ENCODE measurements at places on chromosomes 7 and 10. TPM values are rescaled to one million over a fixed set of nuclear protein-coding genes. Genes with fewer than 3 reads are reported as not detected.

Gene ATG9B
- total RNA-seq, result 0.44 TPM

DNA sequence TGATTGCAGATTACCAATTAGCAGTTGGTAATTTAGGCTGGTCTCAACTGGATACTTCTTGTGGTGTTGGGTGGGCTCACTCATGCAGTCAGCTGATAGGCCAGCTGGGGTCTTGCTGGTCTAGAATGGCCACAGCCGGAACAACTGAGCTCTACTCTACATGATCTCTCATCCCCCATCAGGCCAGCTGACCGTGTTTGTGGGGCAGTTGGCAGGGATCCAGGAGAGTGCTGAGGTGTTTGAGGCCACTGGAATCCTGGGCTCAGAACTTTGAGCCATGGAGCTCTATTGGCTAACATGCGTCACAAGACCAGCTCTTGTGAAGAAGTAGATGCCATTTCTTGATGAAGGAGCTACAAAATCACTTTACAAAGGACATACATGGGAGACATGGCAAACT is 242.4 kb downstream of the GFRA1 start:
- no peaks in the 10 kb centered on the region for H3K4me1 ChIP-seq
- no peak overlapping the region for H3K4me3 ChIP-seq
- no peak overlapping the region for H3K27ac ChIP-seq
- H3K27me3 ChIP-seq, result no peaks in the 10 kb centered on the region

Gene FFAR4
- total RNA-seq, result 2.9 TPM

- no peaks in the 10 kb centered on the region for H3K4me1 ChIP-seq
- no peak for DNase-seq
- H3K27me3 ChIP-seq, result peaks cover 12% of the 10 kb centered on the region
- H3K27ac ChIP-seq, result no peak overlapping the region
Measured at GRCh38 chr7:101816595-101817470, 593 bp upstream of the CUX1 start.

DNA sequence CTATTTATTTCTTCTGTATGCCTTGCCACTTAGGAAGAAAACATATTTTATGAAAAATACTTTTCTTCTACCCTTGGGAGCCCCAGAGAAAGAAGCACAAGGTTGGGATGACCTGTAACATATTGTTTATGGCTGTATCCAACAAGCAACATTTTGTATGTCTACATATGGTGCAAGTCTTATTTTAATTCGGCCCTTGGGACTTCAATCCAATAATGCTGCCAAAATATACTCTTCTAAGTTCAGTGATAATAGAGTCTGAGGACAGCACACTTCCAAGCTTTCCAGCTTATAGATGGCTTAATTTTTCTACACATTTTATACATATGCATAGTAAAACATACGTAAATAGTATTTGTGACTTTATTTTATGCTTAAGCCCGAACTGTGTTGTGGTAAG is 318.5 kb upstream of the SEMA3A start:
- H3K27ac ChIP-seq, result no peak overlapping the region
- H3K4me1 ChIP-seq, result no peaks in the 10 kb centered on the region

DNA sequence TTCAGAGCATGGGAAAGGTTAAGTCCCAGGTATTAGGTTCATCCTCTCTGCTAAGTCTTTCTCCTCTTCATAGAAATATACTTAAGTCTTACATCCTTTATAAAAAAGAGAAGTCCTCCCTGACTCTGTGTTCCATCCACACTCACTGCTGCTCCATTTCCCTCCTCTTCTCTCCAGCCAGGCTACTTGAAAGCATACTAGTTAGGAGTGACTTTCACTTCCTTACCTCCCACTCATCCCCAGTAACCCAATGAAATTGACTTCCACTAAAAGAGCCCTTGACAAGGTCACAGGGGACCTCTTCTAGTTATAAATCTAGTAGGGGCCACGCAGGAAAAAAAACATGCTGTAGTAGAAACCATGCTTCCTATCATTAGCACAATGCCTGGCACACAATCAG is 133.1 kb upstream of the AGK start:
- H3K36me3 ChIP-seq, result no peaks in the 10 kb centered on the region
- no peaks in the 10 kb centered on the region for H3K4me1 ChIP-seq
- no peaks in the 10 kb centered on the region for H3K27me3 ChIP-seq
- no peak for DNase-seq
- H3K27ac ChIP-seq, result no peak overlapping the region

Gene AKR1C4
- not detected for total RNA-seq

Gene UTF1
- not detected for total RNA-seq

DNA sequence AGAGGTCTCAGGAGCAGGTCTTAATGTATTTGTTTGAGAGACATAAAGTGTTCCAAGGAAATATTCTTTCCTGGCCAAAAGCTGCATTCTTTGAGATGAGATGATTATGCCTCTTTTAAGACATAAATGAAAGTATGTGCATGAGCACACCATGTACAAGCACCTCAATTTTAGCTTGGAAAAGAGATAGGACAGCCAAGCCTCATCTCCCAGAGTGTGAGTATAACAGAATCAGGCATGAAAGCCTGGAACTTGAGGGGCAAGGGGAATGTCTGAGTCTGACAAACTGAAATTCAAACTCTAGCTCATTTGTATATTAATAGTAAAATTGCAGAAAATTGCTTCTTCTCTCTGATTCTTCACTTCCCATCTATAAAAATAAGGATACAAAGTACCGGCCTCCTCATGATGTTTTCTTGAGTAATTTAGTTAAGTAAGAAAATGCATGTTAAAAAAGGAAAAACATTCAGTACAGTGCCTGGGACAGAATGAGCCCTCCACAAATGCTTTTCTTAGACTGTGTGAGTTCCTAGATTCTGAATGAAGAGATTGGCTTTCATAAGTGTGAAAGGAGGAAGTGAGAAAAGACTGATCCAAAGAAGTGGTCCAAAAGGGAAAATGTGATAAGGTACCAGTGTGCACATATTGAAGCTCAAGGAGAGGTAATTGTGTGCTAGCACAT is 1260.9 kb upstream of the SORCS1 start:
- DNase-seq, result no peak
- H3K4me1 ChIP-seq, result no peaks in the 10 kb centered on the region
- H3K36me3 ChIP-seq, result no peaks in the 10 kb centered on the region
- no peak overlapping the region for H3K4me3 ChIP-seq
- no peak overlapping the region for H3K27ac ChIP-seq

- H3K27ac ChIP-seq, result no peak overlapping the region
- H3K4me1 ChIP-seq, result peaks cover 12% of the 10 kb centered on the region
- no peaks in the 10 kb centered on the region for H3K36me3 ChIP-seq
- peak overlapping the region; percentile 19 for H3K4me3 ChIP-seq
- no peak for DNase-seq
Measured at GRCh38 chr10:34723750-34724149, 91.3 kb downstream of the PARD3 start.

GRCh38 chr7:143205560-143206293 is 16.1 kb upstream of the TAS2R40 start:
- no peak overlapping the region for H3K27ac ChIP-seq
- no peaks in the 10 kb centered on the region for H3K4me1 ChIP-seq
- H3K4me3 ChIP-seq, result no peak overlapping the region
- DNase-seq, result no peak
- no peaks in the 10 kb centered on the region for H3K27me3 ChIP-seq

- no peak overlapping the region for H3K27ac ChIP-seq
- H3K27me3 ChIP-seq, result peaks cover 3% of the 10 kb centered on the region
Measured at GRCh38 chr7:86647385-86648094, 3.8 kb downstream of the GRM3 start.

DNA sequence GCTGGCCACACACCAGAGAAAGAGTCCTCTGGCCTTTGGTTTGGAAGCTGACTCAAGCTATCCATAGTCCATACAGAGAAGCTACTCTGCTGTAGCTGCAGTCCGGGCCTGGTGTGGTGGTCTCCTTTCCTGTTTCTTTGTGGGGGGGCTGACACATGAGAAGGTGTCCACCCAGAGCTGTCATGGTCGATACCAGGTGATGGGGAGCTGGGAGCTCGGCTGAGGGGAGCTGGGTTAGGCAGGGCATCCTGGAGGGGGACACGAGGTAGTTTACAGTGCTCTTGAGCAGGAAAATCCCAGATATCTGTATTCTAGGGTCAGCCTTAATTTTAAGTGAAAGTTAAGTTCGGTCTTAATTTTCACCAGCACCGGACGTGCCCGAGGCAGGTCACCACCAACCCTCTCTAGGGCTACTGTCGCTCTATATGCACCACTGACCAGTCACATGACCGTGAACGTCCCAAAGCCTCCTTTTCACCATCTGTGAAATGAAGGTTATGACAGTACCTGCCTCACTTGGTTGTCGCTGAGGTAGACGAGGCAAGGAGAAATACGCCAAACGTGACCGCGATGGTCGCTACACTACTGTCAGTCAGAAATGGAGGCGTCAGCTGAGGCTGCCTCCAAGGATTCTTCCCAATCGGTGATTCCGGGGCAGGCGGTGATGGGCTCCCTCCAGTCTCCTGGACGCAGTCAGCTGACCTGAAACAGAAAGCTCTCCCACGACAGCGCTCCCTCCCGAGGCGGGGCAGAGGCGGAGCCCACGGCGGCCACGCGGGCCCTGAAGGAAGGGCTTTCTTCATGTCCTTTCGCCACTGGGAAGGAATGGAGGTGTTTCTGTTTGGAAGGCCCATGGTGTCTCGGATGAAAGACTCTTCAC is 69.4 kb upstream of the SHH start:
- no peaks in the 10 kb centered on the region for H3K4me1 ChIP-seq
- DNase-seq, result no peak
- no peaks in the 10 kb centered on the region for H3K36me3 ChIP-seq

- H3K27ac ChIP-seq, result no peak overlapping the region
- H3K36me3 ChIP-seq, result no peaks in the 10 kb centered on the region
- no peaks in the 10 kb centered on the region for H3K27me3 ChIP-seq
- no peak for DNase-seq
- no peaks in the 10 kb centered on the region for H3K4me1 ChIP-seq
Measured at GRCh38 chr10:34046506-34047034, 712.1 kb upstream of the NRP1 start.

DNA sequence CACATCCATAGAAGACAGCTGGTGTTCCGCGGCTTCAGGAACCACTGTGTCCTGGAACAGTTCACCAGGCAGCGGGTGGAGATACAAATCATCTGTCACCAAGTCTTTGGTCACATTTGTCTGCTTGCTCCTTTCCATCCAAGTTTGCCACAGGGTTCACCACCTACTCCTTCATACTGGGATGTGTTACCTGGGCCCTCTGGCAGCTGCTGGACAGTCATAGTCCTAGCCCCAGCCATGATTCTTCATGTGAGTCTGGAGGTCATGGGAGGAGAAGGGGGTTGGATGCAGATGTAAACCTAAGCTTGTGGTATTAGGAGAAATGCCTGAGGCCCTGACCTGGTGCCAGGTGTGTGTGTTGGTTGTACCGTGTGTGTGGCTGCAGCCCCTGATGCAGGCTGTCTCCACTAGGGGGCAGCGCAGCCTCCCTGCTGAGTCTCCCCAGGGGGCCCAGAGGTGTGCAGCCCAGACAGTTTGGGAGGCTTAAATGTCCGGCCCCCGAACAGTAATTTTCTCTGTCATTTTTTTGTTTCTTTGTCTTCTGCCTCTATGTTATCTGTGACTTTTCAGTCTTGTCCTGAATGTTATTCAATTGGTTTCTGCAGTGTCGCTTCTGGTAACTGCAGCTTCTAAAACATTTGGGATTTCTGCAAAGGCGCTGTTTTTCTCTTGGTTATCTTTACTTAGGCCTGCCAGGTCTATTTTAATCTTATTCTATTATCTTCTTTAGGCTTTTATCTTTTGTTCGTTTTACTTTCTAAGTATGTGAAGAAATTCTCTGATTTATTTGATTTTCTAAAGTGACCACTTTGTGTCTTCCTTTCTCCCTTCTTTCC is 14.8 kb downstream of the NPS start:
- no peak for DNase-seq
- no peaks in the 10 kb centered on the region for H3K27me3 ChIP-seq
- no peak overlapping the region for H3K27ac ChIP-seq
- H3K4me3 ChIP-seq, result no peak overlapping the region
- H3K4me1 ChIP-seq, result no peaks in the 10 kb centered on the region
- no peaks in the 10 kb centered on the region for H3K36me3 ChIP-seq

Gene GDF10
- total RNA-seq, result 2.0 TPM

Gene CTAGE6
- total RNA-seq, result not detected
